ENCODE measurements at places on chromosomes 1 and 21. TPM values are rescaled to one million over a fixed set of nuclear protein-coding genes. Genes with fewer than 3 reads are reported as not detected.

Gene PTCH2
- total RNA-seq, result 0.33 TPM

Gene THEM4
- total RNA-seq, result 15.1 TPM

Gene FCRLB
- 4.0 TPM for total RNA-seq

Gene PPT1
- total RNA-seq, result 116 TPM

Gene STYXL2
- total RNA-seq, result not detected

Gene HMCN1
- total RNA-seq, result 94.5 TPM

Gene PHTF1
- total RNA-seq, result 38.5 TPM
